ENCODE measurements at places on chromosomes 6 and 20. TPM values are rescaled to one million over a fixed set of nuclear protein-coding genes. Genes with fewer than 3 reads are reported as not detected.

LAMA2 gene
- 14.2 TPM for total RNA-seq

DNA sequence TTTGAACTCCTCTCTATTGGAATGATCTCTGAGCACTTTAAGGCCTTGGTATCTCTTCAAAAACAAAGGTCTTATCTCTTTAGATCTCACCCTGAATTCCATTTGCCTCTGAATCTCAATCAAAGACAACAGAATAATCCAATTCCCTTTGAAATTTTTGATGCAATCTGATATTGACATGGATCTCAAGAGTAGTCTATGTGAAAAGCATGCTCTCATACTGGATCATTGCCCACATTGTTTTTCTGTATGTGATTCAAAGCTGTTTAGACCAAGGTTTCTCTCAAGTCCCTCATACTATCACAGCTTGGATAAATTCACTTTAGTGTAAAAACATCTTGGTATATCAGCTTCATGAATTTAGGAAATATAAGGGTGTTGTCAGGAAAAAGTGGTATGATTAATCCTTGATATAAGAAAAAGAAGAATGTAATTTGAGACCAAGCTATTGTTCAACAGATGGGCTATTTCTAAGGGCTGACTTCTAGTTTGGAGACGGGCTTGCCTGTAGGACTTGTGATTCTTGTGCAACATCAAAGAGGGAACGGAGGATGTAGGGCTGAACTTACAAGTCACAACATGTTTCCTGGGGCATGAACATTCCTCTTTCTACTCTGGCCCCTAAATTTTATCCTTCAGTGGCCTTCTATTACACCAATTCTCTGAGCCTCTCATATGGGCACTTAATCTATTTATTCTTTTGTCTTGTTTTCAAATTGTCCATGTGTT, 77.9 kb upstream of the CITED2 start:
- no peak for DNase-seq

DACT2 gene
- total RNA-seq, result 1.4 TPM

DNA sequence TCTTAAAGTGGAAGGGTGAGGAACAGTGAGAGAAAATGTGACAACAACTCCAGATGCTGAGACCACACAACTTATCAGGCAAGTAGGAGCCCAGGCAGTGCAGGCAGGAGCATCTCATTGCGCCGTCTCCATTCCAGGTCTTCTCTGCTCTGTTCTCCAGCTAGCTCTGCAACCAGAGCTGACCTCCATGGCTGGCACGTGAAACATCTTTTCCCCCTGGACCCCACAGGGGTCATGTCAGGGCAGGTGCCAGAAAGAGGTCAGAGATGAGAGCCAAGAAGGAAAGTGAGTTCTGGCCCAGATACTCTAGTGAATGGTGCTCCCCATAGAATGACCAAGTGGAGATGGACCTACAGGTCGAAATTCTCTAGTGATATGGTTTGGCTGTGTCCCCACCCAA, 281.4 kb downstream of the SMOC2 start:
- DNase-seq, result no peak

- DNase-seq, result no peak
Observed at GRCh38 chr6:2795956-2796355, 30.8 kb downstream of the WRNIP1 start.

GRCh38 chr6:42193491-42193894, 1.3 kb downstream of the GUCA1B start:
- no peak for DNase-seq

DNA sequence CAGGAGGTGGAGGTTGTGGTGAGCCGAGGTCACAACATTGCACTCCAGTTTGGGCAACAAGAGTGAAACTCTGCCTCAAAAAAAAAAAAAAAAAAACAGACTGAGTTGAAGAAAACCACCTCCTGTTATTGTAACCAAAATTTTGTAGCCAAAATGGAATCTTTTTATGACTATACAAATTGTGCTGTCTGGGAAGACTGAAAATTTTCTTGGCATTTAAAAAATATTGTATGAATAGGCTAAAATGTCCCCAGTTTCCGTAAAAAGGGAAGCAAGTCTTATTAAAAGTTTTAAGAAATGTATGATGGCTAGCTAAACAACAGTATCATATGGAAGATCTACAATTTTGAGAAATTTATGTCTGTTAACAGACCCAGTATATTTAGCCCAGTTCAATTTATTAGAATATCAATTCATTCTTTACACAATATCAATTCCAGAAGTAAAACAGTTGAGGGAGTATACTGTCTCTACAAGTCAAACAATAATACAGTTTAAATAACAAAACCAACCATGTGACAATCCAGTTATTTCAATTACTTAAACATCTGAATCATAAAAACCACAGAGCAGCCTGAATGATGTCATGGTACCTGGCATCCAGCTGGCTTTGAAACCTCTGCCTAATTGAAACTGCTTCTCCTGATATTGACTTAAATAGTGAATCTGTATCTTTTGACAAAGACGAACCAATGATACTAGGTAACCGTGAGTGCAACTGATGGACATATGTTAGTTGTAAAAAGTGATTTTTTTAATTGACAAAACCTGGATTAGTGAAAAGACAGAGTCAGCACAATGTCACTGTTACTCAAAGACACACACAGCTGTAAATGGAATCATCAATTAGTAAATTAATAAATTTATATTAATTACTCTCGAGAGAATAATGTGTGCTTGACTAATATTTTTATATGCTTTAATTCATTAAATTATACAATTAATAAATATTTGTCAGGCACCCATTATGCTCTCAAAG, 166.6 kb upstream of the MARCKS start:
- no peak for DNase-seq

DNA sequence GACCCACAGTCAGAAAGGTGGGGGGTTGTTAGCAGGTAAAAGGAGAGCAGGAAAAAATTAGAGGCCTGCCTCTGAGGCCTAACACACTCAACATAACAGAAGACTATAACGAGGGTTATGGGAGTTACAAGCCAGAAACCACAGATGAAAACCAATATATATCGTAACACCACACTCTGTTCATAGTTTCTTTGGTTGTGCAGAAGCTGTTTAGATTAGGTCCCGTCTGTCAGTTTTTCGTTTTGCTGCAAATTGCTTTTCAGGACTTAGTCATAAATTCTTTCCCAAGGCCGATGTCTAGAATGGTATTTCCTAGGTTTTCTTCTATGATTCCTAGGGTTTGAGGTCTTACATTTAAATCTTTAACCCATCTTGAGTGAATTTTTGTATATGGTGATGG, 3.7 kb upstream of the MAP3K5 start:
- no peak for DNase-seq

DNA sequence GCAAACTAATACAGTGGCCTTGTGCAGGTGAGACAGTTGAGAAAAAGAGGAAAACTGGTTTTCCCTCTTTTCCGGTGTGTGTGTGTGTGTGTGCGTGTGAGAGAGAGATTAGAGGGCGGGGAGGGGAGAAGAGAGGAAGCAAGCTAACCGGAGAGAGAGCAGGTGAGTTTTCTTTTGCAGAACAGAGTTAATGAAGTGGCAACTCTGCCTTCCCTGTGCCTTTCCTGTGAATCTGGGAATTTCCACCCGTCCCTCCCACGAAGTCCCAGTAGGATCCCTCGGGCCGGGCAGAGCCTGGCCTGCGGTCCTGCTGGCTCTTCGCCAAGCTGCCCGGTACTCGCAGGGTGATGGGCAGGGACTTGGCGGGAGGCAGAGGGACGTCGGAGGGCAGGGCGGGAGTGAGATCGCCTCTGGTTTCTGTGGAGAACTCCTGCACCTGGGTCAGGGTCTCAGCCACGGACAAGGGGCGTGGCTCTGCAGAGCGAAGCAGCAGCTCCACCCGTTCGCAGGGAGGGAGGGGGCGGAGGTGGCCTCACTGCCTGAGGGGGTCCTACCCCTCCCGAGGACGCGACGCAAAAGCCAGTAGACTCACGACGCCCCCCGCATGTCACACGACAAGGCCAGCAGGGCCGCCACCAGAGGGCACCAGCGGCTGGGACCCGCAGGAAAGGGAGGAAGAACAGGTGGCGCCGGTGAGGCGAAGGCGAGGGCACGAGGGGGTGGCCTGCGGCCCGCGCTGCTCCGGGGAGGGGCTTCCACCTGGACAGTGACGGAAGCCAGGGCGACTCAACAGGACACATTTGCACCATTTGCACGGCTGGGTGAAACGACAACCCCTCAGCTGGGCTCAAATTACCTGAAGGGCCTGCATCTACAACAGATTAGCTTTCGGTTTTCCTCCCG, 51.2 kb upstream of the RNF182 start:
- peak; percentile 85 for DNase-seq

SEL1L2 gene
- total RNA-seq, result not detected

DNA sequence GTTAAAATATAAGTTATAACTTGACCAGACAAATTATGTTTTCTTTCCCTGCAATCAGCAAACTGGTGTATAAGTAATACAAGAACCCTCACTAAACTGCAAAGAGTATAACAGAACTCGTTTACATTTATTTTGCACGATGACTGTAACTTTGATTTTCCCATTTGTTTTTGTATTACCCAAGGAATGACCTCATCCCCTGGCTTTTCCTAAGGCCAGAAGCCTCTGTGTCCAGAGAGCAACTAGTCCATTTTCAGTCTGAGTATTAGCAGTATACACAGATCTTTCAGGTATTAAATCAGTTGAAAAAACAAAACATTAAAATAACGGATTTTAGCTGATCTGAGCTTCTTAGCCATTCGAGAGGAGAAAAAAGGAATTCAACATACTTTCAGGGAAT, 17.2 kb downstream of the COL19A1 start:
- no peak for DNase-seq

MRPS10 gene
- 33.1 TPM for total RNA-seq

OR2J2 gene
- not detected for total RNA-seq

- no peak for DNase-seq
Observed at GRCh38 chr20:2509794-2510193, 1.1 kb upstream of the ZNF343 start.

HSPA12B gene
- not detected for total RNA-seq

DNA sequence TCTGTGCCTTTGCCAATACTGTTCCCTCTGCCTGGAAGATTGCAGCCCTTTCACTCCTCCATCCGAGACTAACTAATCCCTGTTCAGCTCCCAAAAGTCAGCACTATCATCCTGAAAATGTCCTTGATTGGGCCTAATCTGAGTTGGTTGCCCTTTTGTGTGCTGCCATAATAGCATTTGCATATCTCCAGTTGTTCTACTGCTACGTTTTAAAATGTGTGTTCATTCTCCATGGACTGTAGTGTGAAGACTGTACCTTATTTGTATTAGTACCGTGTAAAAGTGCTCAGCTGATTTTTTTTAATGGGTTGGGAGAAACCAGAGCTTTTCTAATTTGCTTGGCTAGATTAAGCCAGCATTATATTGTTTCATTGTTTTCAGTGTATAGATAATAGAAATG, 401.3 kb downstream of the LAMA2 start:
- no peak for DNase-seq

GRCh38 chr20:2246069-2246491, 49.7 kb upstream of the TGM3 start:
- DNase-seq, result no peak

C6orf15 gene
- total RNA-seq, result not detected

- DNase-seq, result no peak
Observed at GRCh38 chr20:53187392-53188068, 215.4 kb downstream of the TSHZ2 start.

DNA sequence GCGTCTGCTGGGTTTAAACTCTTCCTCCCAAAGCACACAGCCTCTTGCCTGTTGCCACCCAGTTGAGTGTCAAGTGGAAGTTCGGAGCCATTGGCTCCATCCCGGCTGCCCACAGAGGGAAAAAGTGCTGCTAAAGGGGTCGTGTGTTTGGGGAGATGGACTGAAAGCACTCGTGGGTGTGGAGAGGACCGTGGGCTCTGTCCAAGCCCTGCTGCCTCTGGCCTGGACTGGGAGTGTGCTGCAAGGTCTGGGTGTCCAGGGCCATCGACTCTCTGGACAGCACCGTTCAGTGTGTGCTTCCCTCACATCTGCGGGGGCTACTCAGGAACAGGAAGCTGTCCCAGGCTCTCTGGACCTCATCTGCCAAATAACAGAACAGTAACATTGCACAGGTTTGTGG, 269.3 kb downstream of the DLL1 start:
- DNase-seq, result no peak

PAK5 gene
- not detected for total RNA-seq

CRISP3 gene
- total RNA-seq, result not detected

- DNase-seq, result no peak
Observed at GRCh38 chr6:7413151-7413823, 23.7 kb downstream of the RIOK1 start.

LTB gene
- total RNA-seq, result not detected

DNA sequence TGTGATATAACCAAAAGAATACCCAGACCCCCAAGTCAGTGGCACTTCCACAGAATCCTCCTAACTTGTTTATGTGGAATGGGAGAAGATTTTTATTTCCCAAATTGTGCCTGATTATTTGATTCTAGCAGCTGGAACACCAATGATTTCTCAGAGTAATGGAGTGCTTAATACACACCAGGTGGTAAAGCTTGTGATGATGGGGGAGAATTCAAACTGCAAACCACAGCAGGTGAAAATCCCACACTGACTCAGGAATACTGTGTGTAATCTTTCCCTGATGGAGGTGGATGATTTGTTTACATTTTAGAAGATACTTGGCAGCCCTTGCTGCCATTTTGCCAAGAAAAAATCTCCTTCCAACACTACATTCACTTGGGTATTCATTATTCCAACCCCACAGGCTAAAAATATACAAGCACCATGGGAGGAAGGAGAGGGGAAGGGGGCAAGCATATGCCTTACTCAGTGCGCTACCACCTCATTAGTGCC, 212.7 kb upstream of the PLN start:
- DNase-seq, result no peak

PROKR2 gene
- not detected for total RNA-seq

VPS52 gene
- total RNA-seq, result 60.3 TPM

ZC2HC1B gene
- total RNA-seq, result not detected

GRCh38 chr6:26254724-26255123, 110.3 kb upstream of the BTN3A2 start:
- DNase-seq, result no peak

- DNase-seq, result no peak
Observed at GRCh38 chr20:10761232-10761631, 87.4 kb upstream of the JAG1 start.

DNA sequence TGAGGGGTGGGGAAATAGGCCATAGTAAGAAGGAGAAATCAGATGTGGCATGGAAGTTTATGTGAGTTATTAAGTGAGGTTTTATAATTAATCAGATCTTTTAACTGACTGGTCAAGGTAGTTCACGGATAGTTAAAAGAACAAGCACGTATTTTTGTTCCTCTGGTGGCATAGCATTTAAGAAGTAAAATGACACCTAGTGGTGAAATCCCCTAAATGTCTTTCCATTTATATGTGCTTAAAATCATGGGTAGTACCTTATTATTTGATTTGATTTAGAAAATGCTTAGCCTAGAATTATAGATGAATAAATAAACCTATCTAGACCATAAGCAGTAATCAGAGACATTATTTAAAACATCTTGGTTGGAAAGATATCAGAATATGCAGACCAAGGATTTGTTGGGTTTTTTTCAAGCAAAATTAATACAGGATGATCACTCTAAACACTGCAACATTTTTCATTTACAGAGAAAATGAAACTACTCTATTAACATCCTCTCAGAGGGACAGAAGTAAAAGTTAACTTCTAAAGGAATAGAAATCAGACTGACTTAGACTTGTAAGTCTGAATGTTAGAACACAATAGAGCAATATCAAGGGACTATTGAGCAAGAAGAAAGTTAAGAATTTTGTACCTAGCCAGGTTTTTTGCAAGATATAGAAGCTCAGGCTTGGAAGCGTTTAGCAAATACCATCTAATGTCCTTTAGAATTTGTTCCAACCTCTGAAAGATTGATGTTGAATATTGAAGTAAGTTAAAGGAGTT, 81.1 kb downstream of the STXBP5 start:
- DNase-seq, result no peak

GRCh38 chr6:1296542-1296941, 15.4 kb upstream of the FOXQ1 start:
- no peak for DNase-seq

- no peak for DNase-seq
Observed at GRCh38 chr6:88890394-88890793, 73.0 kb downstream of the RNGTT start.

All from osteocyte (in vitro differentiated cells).